ENCODE measurements at places on chromosomes 1 and 21.

DNA sequence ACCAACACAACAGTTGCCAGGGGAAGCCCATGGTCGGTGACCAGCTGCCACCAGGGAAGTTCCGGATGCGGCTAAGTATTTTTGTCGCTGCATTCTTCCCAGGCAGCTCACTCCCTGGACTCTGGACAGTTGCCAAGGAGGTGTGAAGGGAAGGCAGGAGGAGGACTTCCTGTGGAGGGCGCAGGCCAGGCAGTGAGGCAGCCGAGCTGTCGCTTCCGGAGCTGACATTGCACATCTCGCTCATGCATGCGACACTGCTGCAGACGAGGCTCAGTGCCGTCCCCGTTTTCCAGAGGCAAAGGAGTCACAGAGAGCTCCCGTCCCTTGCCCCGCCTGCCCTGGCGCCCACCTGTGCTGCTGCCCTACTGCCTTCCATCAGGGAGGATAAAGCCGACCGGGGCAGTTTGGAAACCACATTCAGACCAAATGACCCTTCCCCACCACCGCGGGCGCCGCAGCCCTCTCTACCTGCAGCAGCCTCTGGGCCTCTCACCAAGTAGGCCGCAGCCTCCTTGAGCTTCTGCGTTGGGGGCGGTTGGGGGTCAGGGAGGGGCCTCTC, 81.4 kb downstream of the NENF start:
- no peak for DNase-seq

DNA sequence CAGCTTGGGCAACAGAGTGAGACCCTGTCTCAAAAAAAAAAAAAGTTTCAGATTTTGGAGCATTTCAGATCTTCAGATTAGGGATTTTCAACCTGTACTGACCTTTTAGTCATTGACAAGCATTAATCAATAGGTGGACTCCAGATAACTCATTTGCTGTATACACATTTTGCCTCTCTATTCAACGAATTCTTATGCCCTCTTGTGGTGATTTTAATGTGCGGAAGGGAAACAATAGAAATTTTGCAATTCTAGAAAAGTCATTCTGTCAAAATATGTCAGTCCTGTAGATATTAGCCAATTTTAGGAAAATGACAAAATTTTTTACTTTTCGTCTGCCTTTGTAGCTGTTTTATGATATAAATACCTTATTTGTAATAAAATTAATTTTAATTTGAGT, 11.6 kb upstream of the OR2G2 start:
- no peak for DNase-seq

DNA sequence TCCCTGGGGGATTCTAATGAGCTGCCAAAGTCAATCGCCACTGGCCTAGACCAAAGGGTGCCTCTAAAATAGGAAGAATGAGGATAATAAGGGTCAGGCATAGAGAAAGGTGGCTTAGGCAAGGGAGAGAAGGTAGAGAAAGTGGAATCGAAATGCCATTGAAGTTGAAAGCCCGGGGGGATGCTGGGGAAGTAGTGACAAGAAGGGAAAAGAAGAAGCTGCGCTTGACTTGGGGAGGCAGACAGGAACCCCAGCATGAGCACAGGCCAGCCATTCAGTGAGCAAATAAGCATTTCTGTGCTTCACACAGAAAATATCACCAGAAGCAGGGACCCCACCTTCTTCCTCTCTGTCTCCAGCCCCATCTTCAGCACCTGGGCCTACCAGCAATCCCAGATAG, 1.5 kb downstream of the CD2 start:
- no peak for DNase-seq

DNA sequence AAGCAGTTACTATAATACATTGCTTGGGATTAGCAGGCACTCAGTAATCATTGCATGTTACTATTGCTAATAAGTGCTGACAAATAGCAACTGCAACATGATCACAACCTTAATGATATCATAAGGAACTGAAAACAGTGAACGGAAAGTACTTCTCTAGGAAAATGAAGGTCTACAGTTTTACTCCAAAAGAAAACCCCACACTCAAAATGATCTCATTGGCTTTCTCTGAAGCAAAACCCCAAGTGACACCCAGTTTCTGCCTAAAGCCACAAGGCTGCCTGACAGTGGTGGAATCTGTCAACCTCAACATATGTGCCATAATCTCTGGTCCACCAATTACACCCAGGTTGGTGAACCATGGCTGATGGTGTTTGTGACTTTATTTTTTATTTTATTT, 137.6 kb downstream of the PTGER3 start:
- DNase-seq: no peak

GRCh38 chr1:221315330-221315729, 426.6 kb downstream of the DUSP10 start:
- DNase-seq: no peak

DNA sequence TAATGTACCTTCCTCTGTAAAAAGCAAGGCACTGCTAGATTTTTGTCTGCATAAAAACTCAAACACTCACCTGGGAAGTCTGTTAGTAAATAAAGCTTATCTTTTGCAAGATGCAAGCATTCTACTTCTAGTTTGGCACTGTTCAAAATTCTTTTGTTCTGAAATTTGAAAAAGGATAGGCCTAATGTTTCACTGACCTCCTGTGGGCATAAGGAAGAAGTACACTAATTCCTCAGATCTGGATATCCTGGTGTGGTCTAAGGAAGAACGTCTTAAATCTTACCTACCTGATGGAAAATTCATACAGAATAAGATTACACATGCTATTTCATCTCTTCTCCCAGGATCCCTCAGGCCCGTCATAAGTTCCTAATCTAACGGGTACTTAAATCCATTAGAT, 93.5 kb upstream of the CAMK1G start:
- no peak for DNase-seq

DNA sequence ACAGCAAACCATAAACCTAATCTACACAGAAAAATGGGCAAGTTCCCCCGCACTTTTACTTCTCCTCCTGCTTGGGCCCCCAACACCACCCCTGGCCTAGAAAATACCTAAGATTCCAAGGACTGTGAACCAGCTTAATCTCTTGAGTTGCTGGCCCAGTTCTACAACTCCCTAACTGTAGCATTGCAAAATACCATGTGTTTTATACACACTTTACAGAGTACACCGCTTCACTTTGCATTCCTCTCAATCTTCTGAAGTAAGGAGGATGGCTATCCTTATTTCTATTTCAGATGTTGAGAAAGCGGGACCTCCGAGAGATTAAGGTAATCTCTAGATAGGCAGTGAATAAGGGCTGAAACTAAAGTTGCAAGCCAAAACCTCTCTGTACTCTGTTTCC, 408.3 kb upstream of the NR5A2 start:
- DNase-seq: no peak

Data from NCI-H187 (cell line).